ENCODE measurements at places on chromosomes 4 and X. TPM values are rescaled to one million over a fixed set of nuclear protein-coding genes. Genes with fewer than 3 reads are reported as not detected.

Gene GPR101
- not detected for total RNA-seq

Gene IQCM
- not detected for total RNA-seq

Gene FGFBP2
- total RNA-seq, result 0.37 TPM

Gene NAA10
- total RNA-seq, result 212 TPM
